ENCODE measurements at places on chromosomes 5 and 9.

GRCh38 chr5:146283344-146283761 is 55.3 kb upstream of the POU4F3 start:
- DNase-seq, result no peak

DNA sequence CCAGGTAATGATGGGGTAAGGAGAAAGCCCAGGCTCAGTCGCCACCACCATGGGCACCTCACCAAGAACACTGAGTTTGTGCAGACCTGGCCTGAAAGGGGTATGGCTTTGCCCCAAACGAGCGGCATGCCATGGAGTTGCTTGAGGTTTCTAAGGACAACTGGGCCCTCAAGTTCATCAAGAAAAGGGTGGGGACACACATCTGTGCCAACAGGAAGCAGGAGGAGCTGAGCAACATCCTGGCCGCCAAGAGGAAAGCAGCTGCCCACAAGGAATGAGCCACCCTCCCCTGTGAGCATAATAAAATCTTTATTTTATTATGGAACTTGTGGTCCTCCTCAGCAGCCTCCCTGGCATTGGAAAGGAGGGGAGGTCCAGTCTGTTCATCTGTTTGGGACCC is 23.8 kb downstream of the CD14 start:
- DNase-seq, result peak; percentile 87

DNA sequence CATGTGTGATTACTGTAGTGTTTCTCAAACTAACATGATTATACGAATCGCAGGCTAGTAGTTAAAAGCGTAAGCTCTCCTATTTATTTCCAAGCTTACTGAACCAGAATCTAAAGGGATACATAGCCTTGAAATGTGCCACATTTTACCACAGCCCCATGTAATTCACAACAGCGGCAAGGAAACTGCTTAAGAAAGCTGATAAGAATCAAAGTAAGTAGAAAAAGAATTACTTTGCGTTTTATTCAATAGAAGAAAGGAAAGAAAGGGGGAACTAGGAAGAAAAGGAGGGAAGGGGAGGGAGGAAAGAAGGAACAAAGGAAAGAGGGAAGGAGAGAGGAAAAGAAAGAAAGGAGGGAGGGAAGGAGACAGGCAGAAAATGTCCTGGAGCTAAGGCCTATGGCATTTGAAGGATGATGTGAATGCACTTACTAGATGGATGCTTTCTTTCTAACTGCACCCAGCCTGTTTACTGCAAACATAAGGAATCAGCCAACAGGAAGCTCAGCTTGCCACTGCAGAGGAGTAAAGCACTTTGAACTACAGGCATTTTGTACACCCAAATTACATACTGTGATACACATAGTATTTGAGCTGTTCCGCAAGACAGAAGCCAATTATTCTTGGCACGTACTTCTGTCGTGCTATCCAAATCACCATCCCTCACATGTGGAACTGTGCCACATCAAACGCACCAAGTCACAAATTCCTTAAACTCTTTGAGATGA is 521.7 kb downstream of the RAB3C start:
- DNase-seq, result no peak

GRCh38 chr9:97809666-97810344 is 43.2 kb upstream of the FOXE1 start:
- no peak for DNase-seq

DNA sequence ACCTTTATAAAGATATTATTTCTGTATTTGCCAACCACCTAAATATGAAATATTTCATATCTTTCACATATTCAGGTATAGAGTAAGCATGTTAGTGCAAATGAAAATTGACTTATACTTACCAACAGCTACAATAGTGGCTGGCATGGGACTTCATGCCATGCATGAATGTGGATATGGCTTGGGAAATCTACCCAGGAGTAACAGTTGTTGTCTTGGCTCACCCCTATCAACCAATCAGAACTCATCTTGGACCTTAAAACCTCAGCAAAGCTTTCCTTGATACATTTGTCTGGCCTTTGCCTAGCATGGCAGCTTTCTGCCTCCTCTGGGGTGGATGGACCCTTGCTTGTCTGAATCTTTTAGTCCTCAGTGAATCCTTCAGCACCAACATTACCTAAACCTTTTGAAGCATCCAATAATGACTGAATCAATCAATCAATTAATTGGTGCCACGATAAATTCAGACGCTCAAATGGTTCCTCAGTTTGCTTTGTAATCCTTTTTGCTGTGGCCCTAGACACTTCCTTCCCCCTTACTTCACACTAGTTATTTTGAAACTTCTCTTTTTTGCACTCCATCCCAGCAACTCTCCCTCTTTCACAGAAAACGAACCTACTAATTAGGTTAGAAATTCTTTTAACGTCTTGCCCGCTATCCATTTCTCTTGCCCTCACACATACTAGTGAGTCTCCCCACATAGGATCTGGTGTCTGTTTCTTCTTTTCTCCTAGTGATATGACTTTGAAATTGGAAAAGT is 132.3 kb upstream of the ZNF608 start:
- peak; percentile 43 for DNase-seq

DNA sequence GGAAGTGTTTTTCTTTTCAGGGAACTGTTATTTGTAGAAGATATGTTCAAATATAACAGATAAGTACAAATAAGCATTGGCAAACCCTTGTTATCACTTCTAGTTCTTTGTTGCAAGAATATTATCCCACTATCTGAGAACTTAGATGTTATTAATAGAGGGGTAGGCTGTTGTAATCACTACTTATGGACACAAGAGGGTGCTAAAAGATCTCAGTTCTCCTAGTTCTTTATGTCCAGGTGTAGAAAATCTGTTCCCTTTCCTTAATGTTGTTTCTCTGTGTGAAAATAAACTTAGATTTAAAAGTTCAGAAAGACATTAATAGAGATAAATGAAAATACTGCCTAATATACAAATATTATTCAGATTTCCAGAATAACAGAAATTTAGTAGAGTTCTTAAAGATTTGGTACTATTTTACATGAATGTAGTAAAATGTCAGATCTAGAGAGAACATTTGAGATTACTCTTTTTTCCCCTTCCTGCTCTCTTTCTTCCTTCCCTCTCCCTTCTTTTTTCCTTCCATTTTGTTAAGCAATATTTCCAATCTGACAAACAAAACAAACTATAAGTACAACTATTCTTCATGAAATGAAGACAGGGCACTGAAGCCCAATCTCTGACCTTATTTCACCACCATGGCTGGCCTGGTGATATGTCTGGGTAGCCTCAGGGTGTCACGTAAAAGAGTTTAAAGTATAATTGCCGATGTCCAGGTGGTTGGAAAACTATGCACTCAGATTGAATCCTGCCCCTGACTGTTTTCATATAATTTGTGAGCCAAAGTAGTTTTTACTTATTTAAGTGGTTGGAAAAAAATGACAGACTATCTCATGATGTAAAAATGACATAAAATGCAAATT is 43.6 kb upstream of the C5orf46 start:
- no peak for DNase-seq

- no peak for DNase-seq
Observed at GRCh38 chr9:73152543-73152844, 829 bp downstream of the ANXA1 start.

DNA sequence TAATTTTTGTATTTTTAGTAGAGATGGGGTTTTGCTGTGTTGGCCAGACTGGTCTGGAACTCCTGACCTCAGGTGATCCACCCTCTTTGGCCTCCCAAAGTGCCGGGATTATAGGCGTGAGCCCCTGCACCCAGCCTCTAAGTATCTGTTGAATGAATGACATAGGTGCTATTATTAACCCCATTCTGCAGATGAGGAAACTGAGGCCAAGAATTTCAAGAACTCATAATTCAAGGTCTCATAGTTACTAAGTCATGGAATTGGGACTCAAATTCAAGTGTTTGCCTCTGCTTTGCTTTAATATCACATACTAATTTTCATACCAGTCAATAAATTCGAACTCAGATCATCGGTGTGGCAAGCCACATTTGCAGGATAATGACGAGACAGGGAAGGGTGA is 1.9 kb downstream of the KIF20A start:
- DNase-seq, result no peak

DNA sequence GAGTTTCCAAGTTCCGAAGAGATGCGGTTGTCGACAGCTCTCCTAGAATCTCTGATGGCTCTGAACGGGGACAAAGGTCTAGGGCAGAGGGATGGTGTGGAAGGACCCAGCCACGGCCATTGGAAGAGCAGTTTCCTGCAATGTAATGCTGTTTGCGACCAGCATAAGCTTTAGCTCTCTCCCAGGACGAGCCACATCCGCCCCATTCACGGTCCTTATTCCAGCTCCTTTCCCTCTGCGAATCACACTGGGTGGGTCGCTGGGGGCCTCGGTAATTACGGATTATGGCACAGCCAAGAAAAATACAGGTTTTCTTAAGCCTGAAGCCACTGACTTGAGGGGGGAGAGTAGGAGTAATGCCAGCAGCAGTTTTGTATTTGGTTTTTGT is 22.7 kb downstream of the ANXA2R start:
- peak; percentile 27 for DNase-seq

GRCh38 chr9:111696796-111697195 is 35.4 kb downstream of the GNG10 start:
- no peak for DNase-seq

DNA sequence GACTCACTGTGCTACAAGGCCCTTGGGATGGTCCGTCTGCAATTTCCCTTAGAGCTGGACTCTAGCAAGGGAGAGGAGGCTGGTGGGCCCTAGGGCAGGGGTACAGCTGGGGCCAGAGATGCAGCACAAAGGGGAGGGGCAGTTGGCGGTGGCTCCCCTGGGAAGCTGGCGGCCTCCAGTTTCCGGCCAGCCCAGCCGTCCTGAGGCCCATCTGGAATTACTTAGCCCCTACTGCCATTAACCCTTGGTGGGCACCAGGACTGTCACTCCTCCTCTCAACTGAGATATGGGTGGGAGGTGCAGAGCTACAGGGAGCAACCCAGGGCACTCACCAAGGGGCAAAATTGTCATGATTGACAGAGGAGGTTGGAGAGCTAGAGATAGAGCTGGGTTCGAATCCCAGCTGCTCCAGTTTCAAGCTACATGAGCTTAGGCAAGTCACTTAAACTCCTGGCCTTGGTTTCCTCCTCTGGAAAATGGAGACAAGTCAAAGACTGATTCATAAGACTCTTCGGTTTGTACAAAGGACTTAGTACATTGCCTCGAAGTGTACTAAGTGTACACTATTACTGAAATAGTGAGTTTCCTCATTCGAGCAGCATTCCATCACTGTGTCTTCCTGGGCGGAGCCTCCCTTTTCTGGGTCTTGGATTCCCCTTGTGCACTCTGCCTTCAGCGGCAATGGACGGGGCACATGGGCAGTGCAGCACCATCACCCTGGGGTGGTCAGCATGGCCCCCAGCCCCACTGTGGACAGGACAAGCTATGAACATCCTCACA is 2.7 kb upstream of the PDGFRB start:
- DNase-seq, result no peak

GRCh38 chr9:101567725-101568350 is 26.9 kb downstream of the PPP3R2 start:
- DNase-seq, result no peak

- no peak for DNase-seq
Observed at GRCh38 chr5:157165261-157165660, 803 bp downstream of the GARIN3 start.

- no peak for DNase-seq
Observed at GRCh38 chr9:130198501-130199179, 26.4 kb downstream of the NCS1 start.

GRCh38 chr5:139678751-139679750 is 30.9 kb downstream of the CXXC5 start:
- DNase-seq, result no peak

- no peak for DNase-seq
Observed at GRCh38 chr9:82191082-82191770, 202.7 kb downstream of the SPATA31D1 start.

GRCh38 chr5:14411216-14411615 is 170.4 kb upstream of the OTULINL start:
- no peak for DNase-seq

DNA sequence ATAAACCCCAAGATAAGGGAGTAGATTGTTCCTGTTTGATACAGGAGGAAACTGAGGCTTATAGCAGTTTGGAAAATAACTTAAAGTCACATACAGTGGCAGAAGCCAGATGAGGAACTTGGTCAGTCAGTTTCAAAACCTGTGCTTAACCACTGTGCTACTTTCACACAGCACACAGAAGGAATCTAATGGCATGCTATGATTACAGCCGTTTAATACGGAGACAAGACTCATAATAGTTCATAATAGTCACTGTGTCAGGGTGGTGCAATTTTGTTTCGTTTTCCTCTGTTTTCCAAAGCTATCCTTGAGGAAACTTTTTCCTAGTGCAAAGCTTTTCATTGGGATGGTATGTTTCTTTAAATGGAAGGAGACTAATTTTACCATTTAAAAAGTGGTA is 112.3 kb downstream of the GCNT1 start:
- peak; percentile 85 for DNase-seq

DNA sequence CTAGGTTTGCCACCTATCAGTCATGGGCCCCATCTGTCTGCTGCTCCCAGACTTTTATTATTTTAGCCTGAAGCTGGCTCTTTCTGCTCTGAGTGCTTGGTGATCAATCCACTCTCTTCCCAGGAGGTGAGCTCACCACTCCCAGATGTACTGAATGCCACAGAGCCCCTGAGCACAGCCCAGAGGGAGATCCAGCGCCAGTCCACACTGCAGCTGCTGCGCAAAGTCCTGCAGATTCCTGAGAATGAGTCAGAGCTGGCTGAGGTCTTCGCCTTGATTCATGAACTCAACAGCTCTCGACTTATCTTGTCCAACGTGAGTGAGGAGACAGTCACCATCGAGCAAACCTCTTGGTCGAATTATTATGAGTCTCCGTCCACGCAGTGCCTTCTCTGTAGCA is 36.0 kb downstream of the HMGXB3 start:
- no peak for DNase-seq

DNA sequence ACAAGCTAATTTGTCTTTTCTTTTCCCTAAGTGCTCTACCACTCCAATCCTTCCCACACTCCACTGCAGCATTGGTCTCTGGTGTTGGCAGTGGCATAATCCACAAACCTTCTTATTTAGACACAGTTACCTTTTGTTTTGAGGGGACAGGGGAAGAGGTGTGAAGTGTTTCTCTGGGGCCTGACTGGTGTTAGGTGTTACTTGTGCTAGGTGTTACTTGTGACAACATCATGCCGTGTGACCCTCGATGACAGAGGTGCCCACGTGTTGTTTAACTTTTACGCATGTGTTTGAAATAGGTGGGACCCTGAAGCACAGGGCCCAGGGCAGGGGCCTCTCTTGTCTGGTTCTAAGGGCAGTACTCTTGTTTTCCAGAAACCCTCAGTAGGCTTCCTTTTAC is 70.5 kb upstream of the SPRY4 start:
- no peak for DNase-seq
